ENCODE measurements at places on chromosomes 7 and 10. TPM values are rescaled to one million over a fixed set of nuclear protein-coding genes. Genes with fewer than 3 reads are reported as not detected.

SLC26A3 gene
- 0.11 TPM for polyA plus RNA-seq

RAB11FIP2 gene
- 6.4 TPM for polyA plus RNA-seq

HECTD2 gene
- 8.1 TPM for polyA plus RNA-seq

TLX1 gene
- 0.27 TPM for polyA plus RNA-seq

GPR26 gene
- 0.02 TPM for polyA plus RNA-seq

Data from thymus (tissue), 14 donors.